ENCODE measurements at places on chromosomes 4 and X.

- DNase-seq, result no peak
Observed at GRCh38 chr4:1082215-1083182, 30.9 kb downstream of the RNF212 start.

DNA sequence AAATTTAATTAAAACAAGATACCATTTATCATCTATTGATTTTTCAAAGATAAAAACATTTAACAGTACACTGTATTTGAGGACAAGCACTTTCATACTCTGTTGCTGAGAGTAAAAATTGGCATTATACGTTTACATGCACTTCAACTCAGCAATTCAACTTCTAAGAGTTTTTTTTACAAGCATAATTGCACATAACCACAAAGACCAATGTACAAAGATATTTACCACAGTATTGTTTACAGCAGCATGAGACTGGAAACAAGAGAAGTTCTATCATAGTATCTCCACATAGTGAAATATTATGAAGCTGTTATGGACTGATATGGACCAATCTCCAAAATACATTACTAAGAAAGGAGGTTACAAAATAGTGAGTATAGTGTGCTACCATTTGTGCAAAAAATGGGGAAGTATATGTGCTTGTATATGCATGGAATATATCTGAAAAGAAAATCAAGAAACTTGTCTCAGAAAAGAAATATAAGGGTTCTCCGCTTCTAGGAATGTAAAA, 10.9 kb downstream of the GAB3 start:
- no peak for DNase-seq

GRCh38 chr4:89134775-89135319, 23.5 kb downstream of the TIGD2 start:
- DNase-seq, result no peak

DNA sequence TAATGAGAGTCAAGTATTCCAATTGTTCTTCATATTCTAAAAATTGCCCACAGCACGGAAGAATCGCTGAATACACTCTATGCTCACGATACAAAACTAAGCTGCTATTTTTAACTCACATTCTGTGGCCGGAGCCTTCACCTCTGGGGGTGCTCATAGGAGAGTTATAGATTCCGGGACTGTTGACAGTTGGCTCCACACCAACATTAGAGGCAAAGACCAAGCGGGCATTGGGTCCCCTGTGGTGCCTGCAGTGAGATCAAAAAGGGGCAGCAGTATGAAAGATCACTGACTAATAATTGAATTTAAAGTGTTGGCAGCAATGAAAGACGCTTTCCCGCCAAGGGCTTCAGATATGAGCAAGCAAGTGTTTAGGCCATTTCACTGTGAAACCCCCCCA, 146.0 kb downstream of the TMEM144 start:
- DNase-seq, result no peak

GRCh38 chr4:184402239-184402638, 72.1 kb downstream of the IRF2 start:
- no peak for DNase-seq

DNA sequence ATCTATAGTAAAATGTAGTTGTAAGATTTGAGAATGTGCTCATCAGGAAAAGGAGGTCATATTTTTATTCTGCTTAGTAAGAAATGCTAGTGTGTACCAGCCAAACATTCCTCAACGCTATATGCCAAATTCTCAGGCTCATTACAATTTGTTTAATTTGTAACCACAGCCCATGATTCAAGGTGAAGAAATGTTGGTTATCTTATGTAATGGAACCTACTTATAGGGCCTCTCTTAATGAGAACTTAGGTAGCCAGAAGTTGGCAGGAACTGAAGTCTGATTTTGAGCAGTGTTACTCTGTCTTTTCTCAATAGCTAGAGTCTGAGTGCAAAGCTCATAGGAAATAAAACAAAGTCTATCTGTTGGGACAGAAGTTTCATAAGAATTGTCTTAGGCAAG, 595.0 kb downstream of the GLUD2 start:
- no peak for DNase-seq

- DNase-seq, result no peak
Observed at GRCh38 chr4:71189471-71189870, 149.3 kb upstream of the SLC4A4 start.

- no peak for DNase-seq
Observed at GRCh38 chrX:153455571-153455970, 9.7 kb upstream of the TREX2 start.

- DNase-seq, result no peak
Observed at GRCh38 chrX:35017284-35017683, 74.7 kb downstream of the FAM47B start.

- peak; percentile 47 for DNase-seq
Observed at GRCh38 chr4:123599920-123600810, 203.6 kb downstream of the SPRY1 start.

GRCh38 chr4:77959566-77960338, 97.1 kb downstream of the MRPL1 start:
- DNase-seq, result no peak

- no peak for DNase-seq
Observed at GRCh38 chr4:40225497-40225896, 28.7 kb downstream of the RHOH start.

DNA sequence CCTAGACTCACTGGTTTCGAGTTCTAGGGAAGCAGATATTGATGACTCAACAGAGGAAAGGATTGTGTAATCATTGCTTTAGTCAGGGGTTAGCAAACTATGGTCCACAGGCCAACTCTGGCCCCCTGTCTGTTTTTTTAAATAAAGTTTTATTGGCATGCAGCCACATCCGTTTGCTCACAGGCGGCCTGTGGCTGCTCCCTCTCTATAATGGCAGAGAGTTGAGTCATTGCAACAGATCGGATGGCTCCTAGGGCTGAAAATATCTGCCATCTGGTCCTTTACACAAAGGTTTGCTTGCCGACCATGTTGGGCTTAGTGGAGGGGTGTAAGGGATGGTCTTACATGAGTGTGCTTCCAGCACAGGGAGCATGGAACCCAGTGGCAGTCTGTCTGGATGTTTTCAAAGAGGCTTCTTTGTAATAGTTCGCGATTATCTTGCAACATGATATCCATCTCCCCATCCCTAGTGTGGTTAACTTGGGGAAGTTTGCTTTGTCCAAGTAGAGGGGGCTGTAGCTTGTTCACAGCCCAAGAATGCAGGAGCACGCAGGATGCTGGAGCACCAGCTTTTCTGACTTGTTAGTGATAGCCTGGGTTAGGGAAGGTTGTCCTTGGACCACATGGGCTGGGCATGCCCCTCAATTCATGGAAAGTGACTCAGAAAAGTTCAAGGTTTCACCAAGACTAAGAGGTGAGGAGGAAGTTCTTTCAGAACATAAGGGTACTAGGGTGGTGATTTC, 59.3 kb upstream of the CLDN34 start:
- DNase-seq, result no peak

DNA sequence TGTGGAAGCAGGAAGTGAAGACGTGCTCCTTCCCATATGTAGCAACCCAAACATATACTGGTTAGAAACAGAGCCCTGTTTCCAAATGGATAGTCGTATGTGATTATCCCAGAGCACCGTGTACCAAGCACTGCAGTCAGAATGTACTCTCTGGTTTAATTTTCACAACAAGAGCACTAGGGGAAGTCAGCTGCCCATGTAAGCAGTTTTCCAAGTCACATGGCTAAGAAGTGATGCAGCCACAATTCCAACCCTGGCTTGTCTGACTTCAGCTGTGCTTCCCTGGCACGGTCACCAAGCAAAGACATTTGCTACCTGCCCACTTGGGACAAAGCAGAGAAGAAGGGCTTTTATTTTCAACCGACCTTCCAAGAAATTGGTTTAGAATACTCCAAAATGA, 28.2 kb upstream of the CEP135 start:
- DNase-seq, result no peak

DNA sequence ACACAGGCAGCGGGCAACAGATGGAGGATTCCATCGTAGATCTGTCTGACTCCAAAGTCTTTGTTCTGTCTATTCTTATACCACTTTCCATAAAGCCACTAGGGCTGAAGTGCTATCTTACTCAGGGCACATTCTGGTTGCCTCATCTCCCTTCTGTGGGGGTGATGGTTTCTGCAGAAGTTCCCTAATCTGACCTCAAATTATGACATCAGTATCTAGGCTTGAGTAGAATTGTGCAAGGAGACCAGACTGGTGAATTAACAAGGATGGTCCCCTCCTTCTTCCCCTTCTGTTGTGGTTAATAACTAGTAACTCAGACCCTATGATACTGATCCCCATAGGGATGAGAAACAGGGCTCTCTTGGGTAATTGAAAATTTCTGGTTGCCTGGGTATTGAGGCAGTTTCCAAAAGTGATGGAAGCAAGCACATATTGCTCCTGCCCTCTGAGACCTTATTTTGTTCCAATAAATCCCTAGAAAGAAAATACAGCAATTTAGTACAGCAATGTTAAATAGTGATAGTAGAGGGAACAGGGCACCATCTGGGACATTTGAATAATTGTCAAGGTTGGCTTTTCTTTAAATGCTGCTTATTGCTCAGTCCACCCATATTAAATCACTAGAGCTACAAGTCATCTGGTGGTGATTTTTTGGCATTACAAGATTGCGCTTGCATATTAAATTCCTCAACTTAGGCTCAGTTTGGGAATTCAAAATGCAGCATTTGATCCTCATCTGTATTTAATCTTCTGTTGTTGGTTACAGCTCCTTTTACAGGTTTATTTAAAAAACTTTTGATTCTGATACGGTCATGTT, 57.3 kb upstream of the AP1S2 start:
- DNase-seq, result no peak

- no peak for DNase-seq
Observed at GRCh38 chrX:79375340-79375739, 8.2 kb upstream of the ITM2A start.

DNA sequence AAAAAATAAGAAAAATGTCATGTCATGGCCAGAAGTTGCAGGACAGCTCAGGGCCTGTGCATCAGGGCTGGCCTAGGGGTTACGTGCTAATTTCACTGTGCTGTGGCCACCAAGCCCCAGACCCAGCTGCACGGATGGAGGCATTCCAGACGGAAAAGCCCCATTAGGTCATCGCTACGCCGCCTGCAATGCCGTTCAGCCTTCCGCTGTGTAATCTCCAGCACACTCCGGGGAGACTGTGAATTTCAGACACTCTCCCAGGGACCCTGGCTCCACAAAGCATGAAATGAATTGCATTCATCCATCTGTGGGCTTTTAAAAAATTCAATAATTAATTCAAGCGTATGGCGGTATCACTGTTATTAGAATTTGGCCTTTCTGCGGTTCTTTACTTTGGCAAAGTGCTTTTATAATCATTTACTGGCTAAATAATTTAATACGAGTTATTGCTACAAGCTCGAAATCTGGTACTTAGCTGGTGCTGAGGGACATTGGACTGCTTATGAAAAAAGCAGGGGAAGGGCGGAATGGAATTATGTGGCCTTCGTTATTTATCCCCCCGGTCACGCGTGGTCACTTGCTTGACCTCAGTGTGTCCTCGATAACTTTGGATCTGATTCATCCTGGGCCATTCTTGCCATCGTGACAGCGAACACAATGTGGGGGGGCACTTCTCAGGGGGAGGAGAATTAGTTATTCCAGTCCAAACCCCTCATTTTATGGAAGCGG, 9.0 kb upstream of the NSG1 start:
- no peak for DNase-seq

GRCh38 chr4:62133101-62133897, 933.2 kb downstream of the ADGRL3 start:
- no peak for DNase-seq

DNA sequence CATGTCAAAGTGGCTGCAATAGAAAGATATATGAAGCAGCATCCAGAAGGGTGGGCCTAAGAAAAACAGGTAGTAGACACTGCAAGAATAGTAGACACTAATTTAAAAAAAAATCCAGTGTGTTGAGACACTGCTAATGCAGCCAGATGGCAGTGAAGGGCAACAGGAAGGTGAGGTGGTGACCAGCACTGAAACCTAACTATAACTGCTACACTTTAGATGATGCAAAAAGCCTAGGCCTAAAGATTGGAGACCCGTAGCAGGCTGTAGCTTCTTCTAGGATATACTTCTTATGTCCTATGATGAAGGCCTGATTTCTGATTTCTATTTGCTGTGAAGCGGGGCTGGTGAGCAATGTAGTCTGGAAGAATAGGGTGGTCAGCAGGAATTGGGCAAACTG, 38.7 kb upstream of the SH3KBP1 start:
- no peak for DNase-seq

DNA sequence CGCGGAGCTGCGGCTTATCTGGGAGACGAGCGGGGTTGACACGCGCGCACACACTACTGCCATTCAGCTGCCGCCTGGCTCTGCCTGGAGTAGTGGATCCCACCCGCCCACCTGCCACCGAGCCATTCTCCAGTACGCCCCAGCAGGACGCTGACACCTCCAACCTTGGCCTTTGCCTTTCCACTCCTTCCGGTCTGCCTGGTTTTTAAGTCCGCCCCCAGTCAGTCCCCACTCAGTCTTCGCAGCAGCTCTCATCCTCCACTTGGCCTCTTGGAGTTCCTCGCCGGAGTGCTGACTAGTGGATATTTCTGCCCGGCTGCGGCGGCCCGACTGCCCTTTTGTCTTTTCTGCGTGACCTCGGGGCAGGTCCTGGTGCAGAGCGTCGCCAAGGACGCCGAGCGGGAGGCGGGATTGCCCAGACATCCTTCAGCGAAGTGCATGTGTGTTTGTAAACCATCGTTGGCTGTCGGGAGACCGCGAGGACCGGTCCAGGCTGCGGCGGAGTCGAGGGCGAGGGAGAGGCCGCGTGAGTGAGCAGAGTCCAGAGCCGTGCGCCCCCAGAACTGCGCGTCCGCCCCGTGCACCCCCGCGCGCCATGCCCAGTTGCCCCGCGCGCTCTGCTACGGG, 1.1 kb downstream of the SLIT2 start:
- no peak for DNase-seq

GRCh38 chr4:15976456-15977447, 13.8 kb upstream of the FGFBP2 start:
- DNase-seq, result no peak

GRCh38 chr4:71558248-71558647, 219.4 kb downstream of the SLC4A4 start:
- no peak for DNase-seq

- no peak for DNase-seq
Observed at GRCh38 chrX:41457613-41458192, 10.6 kb downstream of the NYX start.

GRCh38 chr4:153480704-153481103, 14.5 kb downstream of the TMEM131L start:
- DNase-seq, result no peak
